ENCODE measurements at places on chromosomes 12 and 14.

GRCh38 chr14:81682701-81683100 is 149.0 kb upstream of the SEL1L start:
- no peak for DNase-seq

DNA sequence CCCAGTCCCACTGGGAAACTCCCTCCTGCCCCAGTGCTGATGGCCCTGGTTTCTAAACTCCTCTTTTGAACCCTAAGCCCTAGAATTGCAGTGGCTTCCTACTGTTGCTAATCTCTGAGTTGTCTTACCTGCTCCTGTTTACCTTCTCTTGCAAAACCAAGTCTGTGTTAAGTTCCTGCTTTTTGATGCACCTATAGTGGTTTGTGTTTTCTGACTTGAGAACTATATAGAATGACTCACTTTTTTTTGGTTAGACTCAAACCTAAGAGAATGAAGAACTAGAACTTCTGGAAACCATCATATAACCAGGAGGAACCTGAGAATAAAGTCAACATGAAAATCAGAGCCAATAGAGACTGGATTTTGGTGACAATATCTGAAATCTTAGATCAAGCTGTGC is 5.5 kb upstream of the GAS2L3 start:
- no peak for DNase-seq

- DNase-seq, result no peak
Observed at GRCh38 chr14:100834082-100834793, 8.3 kb downstream of the MEG3 start.

GRCh38 chr14:25267186-25267585 is 217.2 kb upstream of the STXBP6 start:
- no peak for DNase-seq

- no peak for DNase-seq
Observed at GRCh38 chr12:89185889-89186288, 166.4 kb downstream of the DUSP6 start.

GRCh38 chr12:91074851-91075250 is 17.0 kb upstream of the KERA start:
- no peak for DNase-seq

- no peak for DNase-seq
Observed at GRCh38 chr12:97259098-97259497, 203.5 kb upstream of the RMST start.

DNA sequence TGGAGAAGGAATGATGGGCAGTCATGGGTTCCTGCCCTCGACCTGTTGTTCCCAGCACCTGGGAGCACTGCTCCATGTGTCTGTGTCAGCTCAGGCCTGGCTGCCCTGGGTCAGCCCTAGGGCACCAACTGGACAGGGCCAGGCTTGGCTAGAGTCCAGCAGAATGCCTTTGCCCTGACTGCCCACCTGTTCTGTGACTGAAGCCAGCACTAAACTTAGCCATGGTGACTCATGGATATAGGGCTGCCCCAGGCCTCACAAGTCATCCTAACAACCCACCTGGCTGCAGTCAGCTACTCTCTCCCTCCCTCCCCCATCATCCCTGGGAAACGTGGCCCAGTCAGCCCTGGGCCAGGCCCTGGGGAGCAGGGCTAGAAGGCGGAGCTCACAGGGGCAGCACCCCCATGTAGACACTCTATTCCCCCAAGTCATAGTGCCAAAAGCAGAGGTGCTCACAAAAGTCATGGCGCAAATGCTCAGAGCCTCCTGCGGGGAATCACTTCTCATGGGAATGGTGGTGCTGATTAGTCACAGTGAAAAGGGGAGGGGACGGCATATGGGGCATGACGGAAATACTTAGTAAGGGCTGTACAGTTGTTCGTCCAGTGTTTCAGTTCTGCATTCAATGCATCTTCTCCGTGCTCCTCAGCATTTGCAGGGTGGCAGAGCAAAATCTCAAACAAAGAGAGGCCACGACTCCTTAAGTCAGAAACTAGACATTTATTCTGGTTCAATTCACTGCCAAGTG is 52.0 kb upstream of the NTF3 start:
- no peak for DNase-seq
